AML-193 (cell line): ENCODE measurements at places on chromosomes 5 and 9.
A peak's percentile ranks its signal among the peaks of the same experiment; 100 is the strongest.

DNA sequence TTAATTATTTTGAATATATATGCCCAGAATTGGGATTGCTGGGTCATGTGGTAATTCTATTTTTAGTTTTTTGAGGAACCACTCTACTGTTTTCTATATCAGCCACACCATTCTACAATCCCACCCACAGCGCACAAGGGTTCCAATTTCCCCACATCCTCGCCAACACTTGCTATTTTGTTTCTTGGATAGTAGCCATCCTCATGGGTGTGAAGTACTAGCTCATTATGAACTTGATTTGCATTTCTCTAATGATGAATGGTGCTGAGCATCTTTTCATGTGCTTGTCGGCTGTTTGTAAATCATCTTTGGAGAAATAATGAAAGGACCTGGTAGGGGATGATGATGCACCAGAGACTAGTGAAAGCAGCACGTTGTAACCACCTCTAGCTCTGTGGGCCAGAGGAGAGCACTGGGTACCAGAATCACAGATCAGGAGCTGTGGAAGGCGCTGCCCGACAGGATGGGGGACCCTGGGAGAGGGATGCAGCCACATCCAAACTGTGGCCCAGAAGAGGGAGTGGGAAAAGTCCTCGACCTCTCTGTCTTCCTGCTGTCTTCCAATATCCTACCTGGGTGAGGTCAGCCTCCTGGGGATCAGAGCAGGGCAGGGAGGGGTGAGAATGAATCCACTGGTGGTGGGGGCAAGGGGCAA is 155.4 kb downstream of the RGS3 start:
- no peak for DNase-seq

GRCh38 chr5:146076455-146076854 is 28.9 kb downstream of the PLAC8L1 start:
- peak; percentile 20 for DNase-seq

GRCh38 chr9:105421864-105422263 is 26.0 kb upstream of the FSD1L start:
- DNase-seq: peak; percentile 2

DNA sequence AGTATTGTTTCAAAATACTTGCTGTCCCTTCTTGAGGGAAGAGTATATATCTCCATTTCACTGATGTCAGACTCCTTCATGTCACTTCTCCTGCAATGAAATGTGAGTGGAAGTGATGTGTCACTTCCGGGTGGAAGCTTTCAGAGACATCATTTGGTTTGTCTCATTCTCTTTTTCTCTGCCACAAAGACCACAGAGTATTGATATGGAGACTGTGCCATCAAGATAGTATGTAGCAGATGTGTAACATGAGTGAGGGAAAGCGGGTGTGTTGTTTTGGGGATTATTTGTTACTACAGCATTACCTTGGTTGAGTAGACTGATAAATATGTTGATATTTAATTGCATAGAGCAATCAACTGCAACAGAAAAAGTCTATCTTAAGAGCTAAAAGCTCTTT is 169.8 kb downstream of the FBXL7 start:
- no peak for DNase-seq

GRCh38 chr9:14179449-14179848 is 134.5 kb downstream of the NFIB start:
- DNase-seq: no peak

GRCh38 chr5:73199671-73200070 is 26.7 kb downstream of the TMEM174 start:
- DNase-seq: no peak

GRCh38 chr5:4781299-4781698 is 358.8 kb upstream of the ADAMTS16 start:
- no peak for DNase-seq

GRCh38 chr5:127707209-127707608 is 4.0 kb downstream of the CCDC192 start:
- DNase-seq: no peak

- DNase-seq: no peak
Observed at GRCh38 chr5:154397652-154398406, 48.0 kb upstream of the SAP30L start.

DNA sequence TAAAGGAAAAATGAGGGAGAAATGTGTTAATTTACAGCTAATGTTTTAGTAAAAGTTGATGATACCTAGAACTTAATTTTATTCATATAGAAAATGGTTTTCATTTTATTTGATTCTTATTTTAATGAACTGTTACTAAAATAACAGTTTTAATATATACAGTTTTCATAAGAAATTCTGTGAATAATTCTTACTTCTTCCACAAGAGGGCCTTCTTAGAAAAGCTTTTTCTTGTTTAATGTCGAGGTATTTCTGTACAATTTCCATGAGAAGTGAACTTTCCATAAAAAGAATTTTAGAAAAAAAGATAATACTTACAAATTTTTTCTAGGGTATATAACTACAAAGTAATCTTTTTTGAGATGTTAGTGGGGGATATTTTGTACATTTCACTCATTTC is 73.9 kb downstream of the KLF9 start:
- peak; percentile 23 for DNase-seq

DNA sequence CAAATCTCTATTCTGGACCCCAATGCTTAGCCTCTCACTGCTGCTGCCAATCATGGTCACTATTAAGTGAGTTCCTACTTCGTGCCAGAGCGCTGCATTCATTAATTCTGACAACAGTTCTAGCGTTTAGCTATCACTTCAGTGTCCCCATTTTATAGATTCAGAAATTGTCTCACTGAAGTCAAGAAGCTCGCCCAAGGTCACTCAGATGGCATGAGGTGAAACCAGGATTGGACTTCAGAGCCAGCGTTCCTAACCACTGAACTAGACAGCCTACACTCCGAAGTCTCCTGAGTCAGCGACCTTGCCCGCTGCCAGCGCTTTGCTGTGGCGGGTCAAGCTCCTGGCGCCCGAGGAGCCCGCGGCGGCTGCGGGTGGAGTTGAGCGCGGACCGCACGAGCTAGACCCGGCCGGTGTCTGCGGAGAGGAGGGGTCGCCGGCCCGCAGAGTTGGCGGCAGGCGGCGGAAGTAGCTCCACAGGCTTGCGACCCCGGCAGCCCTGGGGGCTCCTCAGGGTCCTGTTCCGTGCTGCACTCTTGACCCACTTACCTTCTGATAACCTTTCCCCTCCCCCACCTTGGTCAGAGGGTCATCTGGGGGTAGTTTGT is 2.1 kb upstream of the GABRB2 start:
- DNase-seq: no peak
